ENCODE measurements at places on chromosomes 1 and 21. TPM values are rescaled to one million over a fixed set of nuclear protein-coding genes. Genes with fewer than 3 reads are reported as not detected.

DNA sequence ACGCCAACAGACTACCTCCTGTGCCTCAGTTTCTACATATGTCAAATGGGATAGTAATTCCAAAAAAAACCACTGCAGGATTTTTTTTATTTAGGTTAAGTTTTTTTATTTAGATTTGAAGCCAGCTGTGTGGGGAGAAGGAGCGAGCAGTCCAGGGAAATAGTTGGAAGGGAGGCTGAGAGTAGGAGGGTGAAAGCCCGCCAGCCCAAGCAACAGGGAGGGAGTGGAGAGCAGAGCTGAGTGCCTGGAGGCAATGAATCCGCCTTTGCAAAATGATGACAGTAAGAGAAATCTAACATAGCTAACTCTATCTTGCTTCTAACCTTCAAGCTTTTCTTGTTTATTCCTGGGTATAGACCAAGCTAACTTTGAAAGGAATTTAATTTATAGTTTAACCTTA, 15.6 kb upstream of the C1orf198 start:
- DNase-seq: no peak

GRCh38 chr1:23809751-23810171, 9.2 kb upstream of the GALE start:
- DNase-seq: peak; percentile 88

GRCh38 chr1:1124786-1125642, 9.1 kb upstream of the C1orf159 start:
- DNase-seq: no peak

DNA sequence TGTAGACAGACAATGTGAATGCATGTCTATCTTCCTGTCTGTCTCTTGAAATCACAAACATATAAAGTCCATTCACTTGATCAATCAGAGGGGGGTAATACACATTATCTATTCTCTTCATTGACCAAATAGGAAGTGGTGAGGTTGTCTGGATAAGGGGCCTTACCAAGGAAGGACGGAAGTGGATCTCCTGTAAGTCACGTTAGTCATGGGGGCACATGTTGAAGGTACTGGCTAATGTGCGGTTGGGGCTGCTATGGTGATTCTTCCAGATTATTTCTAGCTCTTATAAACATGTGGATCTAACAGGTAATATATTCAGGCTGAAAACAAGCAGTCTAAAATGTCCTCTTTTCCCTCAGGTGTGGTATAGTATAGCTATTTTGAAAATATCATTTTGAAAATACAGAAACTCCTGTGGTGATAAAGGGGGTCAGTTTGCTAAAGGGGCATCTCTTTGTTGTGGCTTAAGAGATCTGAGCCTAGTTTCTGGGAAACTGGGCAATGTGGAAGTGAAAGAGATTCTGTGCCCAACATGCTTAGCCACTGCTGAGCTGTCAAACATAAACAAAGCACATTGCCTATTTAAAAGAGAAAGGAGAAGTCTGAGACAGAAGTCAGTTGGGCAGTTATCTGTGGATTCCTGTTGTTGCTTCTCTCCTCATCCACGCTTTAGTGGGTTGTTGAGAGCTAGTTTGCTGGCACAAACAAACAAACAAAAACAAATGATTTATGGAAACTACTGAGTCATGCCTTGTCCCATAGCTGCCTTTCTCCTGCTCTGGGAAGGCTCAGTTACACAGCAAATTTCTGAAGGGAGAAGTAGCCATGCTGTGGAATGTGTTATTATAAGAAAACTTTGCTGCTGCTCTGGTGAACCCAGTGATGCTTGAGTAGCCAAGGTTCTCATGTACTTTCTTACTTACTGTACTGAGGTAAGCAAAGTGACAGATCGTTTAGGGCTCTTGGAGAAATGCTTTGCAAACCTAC, 166.9 kb downstream of the HLX start:
- DNase-seq: peak; percentile 46

DNA sequence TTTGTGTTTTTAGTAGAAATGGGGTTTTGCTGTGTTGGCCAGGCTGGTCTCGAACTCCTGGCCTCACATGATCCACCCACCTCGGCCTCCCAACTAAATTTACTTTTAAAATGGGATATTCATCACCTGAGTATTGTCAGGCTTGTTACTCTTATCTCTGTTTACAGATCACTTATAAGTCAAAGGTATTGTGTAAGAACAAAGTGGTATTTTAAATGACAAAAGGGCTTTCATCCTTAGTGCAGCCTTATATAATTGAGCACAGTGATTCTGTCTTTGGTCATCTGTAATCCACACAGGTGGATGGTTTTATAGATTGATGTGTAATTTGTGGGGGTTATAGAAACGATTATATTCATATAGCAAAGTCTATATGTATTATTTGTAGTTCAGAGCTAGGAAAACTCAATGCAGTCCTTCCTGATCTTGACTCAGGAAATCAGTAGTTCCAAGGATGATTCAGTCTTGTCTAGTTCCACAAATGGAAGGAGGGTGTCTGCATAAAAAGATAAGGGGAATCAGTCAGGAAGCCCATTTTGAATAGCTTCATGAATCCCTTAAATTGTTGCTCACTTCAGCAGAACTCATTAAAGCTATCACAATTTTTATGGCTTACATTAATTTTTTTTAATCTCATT, 34.6 kb downstream of the STXBP3 start:
- no peak for DNase-seq

- DNase-seq: no peak
Measured at GRCh38 chr1:64397541-64397940, 72.4 kb upstream of the CACHD1 start.

DNA sequence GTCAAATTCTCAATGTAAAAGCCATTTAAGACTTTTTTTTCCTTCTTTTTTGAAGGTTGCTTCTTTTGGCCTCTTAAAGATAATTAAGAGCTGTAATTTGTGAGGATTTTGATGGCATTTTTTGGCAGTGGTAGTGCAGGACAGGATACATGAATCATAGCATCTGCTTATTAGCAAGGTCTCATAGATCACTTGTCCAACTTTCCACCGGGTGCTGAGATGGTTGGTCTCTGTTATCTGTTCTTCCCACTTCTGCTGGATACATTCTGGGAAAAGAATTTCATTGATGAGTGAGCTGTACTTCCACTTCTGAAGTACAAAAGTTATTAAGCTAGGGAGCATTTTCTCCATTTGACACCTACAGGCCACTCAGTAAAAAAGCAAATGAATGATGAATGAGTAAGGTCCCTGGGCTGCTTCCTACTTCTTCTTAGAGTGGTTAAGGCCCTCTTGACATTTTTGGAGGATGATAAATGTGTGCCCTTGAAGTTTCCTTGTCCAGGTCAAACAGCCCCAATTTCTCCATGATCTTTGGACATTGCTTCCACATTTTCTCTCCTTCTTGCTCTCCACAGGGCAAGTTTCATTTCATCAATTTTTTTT, 100.6 kb downstream of the ROR1 start:
- DNase-seq: no peak

The RGL1 gene
- total RNA-seq: 0.27 TPM

DNA sequence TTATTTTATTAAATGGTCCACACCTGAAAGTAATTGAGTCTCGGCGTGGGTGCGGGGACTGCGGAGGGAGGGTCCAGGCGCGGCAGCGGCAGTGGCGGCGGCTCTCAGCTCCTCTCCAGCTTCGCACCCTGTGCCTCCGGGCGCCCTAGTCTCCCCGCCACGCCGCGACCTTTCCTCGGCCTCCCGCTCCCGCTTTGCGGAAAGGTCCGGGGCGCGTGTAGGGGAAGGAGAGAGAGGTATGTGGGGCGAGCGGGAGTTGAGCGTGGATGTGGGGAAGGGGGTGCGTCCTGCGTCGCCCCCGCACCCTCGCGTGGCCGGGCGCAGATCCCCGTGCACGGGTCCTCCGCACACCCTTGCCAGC, 13.4 kb upstream of the ALX3 start:
- no peak for DNase-seq

- no peak for DNase-seq
Measured at GRCh38 chr1:109932679-109933078, 22.0 kb downstream of the CSF1 start.

- DNase-seq: peak; percentile 94
Measured at GRCh38 chr1:44819608-44820327, 11.4 kb downstream of the BTBD19 start.

DNA sequence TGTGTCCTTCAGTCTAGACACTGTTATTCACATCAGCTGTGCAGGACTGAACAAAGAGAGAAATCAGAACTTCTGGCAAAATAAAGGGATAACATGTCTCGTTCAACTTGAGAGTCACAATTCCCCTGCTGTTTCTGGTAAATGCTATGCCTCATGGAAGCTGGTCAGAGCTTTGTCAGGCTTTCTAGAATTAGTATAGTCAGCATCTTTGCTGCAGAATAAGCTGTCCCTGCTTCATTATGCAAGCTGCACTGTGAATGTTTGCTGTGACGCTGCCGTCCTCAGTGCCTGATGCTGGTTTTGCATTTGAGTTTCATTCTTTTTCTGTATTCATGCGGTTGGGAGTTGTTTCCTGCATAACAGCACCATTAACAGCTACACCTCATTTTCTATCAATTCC, 96.4 kb upstream of the KCNJ6 start:
- no peak for DNase-seq

The GPR25 gene
- total RNA-seq: under 0.01 TPM

The PTPRU gene
- 0.27 TPM for total RNA-seq

The CDK18 gene
- total RNA-seq: 8.6 TPM

- no peak for DNase-seq
Measured at GRCh38 chr1:44016041-44016889, 15.0 kb downstream of the SLC6A9 start.

DNA sequence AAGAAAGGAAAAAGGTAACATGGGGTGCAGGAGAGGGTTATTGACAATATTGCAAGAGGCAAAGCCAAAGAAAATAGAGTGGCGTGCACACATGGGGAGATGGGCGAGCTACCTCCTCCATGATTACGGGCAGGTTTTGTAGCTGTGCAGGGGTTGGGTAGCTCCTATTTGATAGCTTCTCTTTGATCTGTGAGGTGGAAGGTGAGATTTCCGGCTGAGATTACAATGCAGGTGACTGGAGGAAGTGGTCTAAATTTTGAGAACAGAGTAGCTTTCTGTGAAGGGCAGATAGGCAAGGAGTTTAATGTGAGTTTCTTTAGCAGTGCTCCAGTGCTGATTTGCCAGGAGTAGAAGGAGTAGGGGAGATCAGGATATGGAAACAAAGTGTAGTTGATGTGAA, 263.4 kb downstream of the PLA2G4A start:
- no peak for DNase-seq

The TIPRL gene
- total RNA-seq: 10.5 TPM

DNA sequence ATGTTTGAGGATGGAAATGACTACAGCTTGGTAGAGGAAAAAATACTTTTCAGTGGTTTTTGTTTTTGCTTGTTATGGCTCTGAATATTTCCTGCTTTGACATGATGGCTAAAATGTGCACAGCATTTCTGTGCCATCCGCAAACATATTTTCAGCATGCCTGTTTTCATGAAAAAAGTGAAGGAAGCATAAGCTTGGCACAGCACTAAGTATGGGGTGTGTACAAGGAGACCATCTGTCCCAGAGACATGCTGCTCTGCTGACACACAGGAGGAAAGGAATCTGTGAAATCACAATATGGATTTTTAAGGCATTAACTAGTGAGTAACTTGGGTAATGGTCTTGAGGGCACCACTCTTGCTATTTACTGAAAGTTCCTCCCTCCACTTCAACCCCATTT, 595.5 kb downstream of the RWDD3 start:
- DNase-seq: no peak

The ELOA gene
- total RNA-seq: 11.0 TPM

DNA sequence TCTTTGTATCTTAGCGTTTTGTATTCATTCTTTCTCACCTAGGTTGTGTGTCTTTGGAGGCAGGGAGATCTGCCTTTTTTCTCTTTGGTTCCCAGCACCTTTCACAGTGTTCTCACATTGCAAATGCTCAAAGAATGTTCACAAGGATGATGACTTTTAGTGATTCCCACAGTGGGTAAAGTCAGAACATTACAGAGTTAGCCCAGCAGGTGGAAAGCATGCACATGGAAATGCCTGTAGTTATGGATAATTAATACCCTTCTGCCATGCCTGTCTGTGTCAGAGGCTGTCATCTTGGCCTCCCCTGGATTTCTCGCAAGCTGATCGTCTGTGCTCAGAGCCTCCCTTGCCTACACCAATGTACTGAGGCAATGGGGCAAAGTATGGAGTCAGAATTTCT, 458.9 kb downstream of the LMO4 start:
- DNase-seq: no peak

DNA sequence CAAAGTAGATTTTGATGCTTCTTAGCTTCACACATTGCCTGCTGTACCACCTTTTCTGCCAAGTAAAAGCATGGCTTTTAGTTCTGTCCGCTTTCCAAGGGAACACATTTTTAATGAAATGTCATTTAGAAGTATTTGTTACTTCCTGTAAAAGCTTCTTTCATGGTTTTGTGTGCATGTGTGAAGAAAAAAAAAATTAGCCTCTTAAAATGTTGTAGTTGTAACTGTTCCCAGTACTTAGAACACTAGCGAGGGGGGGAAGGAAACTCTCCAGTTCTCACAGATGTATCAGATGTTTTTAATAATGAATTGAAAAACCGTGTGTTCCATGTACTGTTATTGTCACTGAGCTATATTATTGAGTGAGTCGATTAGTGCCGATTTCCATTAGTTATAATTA, 568.3 kb upstream of the ADGRL2 start:
- DNase-seq: no peak

- DNase-seq: peak; percentile 94
Measured at GRCh38 chr1:10430216-10431069, at the start of gene CENPS. Gene CENPS (plus strand): TSS chr1:10430433. CDS start chr1:10430518, 85 bp downstream.

DNA sequence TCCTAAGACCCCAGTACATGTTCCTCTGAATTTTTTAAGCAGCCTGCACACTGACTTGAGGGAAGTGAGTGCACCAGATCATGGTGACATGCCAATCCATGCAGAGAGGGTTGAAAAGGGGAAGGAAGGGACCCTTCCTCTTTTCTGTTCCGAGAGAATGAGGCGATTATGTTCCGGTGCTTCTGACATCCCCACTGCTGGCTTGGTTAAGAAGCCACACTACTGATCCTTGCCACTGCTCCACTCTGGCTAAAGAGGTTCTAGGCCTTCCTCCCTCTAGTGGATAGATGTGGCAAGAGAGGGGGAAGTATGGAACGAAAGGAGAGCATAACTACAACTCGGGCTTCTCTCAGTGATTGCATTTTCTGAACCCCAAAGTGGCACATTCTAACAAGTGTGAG, 1.8 kb upstream of the CYB5R1 start:
- DNase-seq: peak; percentile 99

DNA sequence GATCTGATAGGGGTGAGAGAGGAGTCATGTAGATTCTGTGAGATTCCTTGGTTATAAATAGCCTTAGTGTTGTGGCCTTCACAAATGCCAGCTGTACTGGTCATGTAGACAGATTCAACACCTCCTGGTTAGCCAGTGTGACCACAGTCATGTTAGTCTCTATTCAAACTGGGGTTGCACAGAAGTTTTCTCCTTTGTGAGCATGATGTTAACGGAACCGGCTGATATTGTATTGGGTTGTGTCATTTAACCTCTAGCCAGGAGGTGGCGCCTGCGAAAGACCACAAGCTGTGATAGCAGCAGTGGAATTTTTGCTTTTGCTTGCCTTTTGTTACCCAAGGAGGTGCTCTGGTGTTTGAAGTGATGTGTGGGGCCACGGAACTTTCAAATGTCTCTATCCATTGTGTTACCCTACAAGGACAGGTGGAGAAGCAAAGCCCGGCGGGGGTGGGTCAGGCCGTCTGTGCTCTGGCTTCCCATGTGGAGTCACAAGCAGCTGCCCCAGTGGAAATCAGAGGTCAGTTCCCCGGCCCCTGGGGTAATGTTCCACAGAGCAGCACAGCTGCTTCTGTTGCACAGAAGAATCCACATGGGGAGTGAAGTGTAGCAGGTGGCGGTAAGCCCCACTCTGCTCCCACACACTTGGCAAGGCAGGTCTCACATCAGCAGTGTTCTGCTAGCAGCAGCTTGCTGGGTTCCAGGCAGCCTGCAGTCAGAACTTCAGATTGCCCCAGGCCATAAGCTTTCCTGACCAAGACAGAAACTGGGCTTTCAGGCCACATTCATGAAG, 112.6 kb downstream of the ADAMTS1 start:
- no peak for DNase-seq
